Spinal cord (tissue), 10 donors: ENCODE measurements at places on chromosomes 16 and 17. TPM values are rescaled to one million over a fixed set of nuclear protein-coding genes. Genes with fewer than 3 reads are reported as not detected.
A peak's percentile ranks its signal among the peaks of the same experiment; 100 is the strongest.

DNA sequence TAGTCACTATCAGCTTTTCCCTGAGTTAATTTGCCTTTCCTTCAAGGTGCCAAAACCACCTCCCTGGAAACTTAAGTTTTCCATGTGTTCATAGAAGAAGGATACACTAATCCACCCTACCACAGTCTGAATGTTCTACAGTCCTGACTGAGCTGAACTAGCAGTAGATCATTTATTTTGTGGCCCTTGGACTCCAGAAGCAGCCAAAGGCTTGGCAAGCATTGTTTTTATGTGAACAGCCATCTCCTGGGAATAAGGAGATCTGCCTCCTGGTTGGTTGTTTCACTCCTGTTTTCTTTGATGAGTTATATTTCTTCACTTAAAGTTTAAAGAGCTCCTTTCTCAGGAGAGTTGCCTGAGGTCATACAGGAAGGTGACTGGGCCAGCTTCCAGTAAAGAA lies 634.6 kb upstream of the SOX9 start:
- no peak for DNase-seq

GRCh38 chr16:89561884-89562599 lies 1.6 kb downstream of the RPL13 start:
- DNase-seq: no peak

DNA sequence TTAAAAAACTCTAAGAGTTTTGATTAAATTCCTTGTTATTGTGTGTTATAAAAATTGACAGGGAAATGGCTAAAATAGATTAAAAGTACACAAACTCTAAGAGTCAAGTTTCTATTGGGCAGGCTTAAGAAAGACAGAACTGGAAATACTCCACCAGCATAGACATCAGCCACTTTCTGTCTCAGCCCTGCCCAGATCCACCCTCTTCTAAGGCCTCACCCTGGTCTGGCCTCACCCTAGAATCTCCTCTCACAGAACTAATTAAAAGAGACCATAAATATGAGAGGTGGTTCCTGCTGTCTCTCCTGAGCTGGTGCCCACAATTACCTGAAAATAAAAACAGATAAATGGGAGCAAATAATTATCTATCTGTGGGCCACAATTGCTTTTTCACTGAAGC lies 1951.0 kb downstream of the TP53TG3F start:
- no peak for DNase-seq

GRN gene
- polyA plus RNA-seq: 119 TPM

- DNase-seq: no peak
These were observed 76.5 kb downstream of the GPRC5B start for GRCh38 chr16:19808061-19808641.

- DNase-seq: no peak
These were observed 10.6 kb downstream of the SLC46A1 start for GRCh38 chr17:28395426-28395825.

TRPV3 gene
- polyA plus RNA-seq: 4.7 TPM

IRX5 gene
- 6.5 TPM for polyA plus RNA-seq

BRICD5 gene
- 21.7 TPM for polyA plus RNA-seq

GRCh38 chr17:1727876-1728630 lies 3.5 kb downstream of the WDR81 start:
- DNase-seq: no peak

DNA sequence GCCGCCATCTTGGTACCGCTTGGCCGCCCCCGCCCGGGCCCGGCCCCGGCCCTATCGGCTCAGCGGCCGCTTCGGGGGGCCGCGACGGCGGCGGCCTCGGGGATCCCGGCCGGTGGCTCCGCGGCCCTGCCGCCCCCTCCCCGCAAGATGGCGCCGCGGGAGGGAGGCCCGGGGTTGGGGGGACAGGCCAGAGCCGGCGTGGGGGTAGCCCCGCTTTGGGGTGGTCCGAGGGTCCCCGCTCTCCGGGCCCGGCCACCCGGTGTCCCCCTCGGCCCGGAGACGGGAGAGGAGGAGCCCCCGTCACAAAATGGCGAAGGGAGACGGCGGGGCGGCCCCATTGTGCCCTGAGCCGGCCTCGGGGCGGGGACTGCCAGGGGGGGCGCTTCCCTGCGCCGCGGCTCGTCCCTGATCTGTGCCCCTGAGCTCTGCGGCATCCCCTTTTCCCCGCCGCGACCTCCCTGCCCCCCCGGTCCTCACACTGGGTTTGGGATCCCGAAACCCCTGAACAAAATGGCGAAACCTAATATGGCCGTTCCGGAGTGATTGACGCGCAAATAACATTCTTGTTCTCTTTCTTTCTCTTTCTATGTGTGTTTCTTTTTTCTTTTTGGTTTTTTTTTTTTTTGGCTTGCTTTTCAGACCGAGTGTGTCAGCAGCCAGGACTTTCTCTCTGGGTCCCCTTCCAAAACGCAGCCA lies 986 bp downstream of the HAPSTR1 start:
- peak; percentile 69 for DNase-seq

CETP gene
- polyA plus RNA-seq: 3.3 TPM

DNA sequence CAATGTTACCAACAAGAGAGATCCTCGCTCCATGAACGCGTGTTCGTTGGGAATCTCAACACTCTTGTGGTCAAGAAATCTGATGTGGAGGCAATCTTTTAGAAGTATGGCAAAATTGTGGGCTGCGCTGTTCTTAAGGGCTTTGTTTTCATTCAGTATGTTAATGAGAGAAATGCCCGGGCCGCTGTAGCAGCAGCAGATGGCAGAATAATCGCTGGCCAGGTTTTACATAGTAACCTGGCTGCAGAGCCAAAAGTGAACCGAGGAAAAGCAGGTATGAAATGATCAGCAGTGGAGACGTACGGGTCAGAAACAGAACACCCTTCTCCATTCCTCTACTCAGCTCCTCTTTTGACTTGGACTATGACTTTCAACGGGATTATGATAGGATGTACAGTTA lies 13.3 kb downstream of the SOCS1 start:
- no peak for DNase-seq

DNA sequence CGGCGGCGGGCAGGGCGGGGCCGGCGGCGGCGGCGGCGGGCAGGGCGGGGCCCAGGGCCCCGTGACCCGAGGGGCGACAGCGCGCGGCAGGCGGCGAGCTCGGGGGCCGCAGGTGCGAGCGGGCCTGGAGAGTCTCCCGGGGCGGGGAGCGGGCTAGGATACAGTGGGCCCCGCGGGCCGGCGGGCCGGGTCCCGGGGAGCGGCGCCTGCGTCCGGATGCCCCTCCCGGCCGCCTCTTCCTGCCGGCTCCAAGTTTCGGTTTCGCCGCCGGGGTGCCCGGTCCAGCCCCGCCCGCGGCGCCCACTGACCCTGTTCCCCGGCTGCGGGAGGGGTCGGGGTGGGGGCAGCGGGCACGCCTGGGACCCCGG lies at the start of gene RNF213:
Gene RNF213 (plus strand): TSS at position 62 of the 368 bp plus-strand sequence. CDS start 2,830 bp downstream, outside the sequence.
- no peak for DNase-seq

SLC5A10 gene
- 0.51 TPM for polyA plus RNA-seq

DNA sequence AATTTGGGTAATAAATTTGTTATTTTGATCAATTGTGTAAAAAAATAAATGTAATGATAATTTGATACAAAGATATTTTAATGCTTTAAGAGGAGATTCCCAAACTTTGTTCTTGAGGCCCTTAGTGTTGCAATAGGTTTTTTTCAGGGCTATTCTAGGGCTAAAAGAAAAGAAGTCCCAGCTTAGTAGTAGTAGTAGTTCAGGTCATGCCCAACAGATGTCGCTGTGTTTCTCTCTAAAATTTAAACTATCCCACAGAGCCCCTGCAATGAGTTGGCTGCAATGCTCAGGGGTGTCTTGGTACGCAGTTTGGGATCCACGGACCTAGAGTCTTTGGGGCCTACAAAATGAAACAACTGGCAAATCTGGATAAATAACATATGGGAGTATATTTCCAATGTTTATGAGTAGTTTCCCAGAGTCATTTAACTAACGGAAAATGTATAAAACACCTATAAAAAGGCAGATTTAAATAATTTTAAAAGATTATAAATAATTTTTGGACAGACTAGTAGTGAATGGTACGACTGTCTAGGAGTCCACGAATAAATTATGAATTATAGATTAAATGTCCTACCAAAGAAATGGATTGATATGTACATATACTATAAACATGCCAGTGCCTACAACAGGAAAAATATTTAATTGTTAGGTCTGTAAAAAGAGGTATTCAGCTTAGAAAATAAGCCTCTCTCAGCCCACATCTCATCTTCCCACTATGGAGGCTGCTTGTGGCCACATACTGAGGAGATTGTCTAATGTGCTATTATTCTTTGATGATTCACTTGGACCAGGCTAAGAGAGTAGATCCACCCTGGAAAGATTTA lies 228.5 kb upstream of the PMFBP1 start:
- peak; percentile 59 for DNase-seq

DNA sequence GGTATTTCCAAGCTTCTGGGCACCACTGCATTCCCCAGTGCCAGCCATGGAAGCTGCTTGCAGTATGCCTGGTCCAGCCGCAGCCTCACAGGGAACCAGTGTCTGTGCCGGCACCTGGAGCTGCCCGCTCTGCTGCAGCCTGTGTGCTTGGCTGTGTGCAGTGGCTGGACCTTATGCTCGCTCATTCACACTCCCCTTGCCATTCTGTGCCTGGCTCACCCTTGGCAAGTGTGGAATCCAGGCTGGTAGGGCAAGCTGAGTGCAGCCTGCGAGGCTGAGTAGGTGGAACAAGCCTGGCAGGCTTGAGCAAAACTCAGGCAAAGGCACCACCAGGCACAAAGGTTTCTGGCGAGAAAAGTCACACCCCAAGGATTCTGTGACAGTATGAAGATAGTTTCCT lies 144.0 kb downstream of the MYO1D start:
- no peak for DNase-seq

DNA sequence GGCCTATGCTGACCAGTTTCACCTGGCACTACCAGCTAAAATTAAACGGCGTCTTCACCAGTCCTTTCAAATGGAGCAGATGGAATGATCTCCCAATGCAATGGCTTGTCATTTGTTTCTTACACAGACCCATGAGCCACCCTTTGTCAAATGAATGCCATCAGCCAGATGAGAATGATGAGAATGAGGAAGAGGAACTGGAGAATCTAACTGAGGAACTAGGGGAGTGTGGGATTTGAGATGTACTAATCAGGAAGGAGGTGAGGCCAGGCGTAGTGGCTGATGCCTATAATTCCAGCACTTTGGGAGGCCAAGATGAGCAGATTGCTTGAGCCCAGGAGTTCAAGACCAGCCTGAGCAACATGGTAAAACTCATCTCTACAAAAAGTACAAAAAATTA lies 116.4 kb downstream of the HS3ST3A1 start:
- no peak for DNase-seq

DNA sequence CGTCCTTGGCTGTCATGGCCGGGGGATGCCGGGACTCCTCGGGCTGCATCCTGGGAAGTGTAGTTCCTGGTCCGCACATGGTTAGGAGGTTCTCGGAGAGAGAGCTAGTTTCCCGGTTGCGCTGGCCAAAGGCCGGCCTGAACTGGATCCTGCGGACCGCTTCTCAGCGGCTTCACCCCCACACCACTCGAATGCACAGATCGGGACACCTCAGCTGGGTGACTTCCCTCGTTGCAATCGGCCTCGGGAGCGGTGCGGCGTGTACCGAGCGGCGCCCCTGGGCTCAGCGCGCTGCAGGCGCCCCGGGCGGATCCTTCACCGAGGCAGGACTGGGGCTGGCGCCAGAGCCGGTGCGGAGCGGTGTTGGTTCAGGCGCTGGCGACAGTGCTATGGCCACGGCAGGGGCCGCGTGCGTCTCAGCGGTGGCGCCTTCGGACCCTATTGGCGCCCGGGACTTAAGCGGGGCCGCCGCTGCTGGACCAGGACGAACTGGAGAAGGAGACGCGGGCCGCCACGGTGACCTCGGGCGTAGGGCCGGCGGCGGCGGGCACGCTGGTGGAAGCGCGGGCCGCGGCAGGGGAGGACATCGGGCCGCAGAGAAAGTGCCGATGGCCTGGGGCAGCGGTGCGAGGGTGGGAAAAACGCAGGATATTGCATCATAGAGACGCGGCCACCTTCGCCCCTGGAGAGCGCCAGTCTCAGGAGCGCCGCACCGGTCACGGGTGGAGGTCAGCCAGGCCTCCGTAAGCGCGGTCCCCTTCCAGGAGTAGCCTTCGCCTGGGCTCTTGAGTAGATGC lies 11.4 kb downstream of the ZNF629 start:
- peak; percentile 75 for DNase-seq

GRCh38 chr16:26031286-26031685 lies 339.5 kb downstream of the HS3ST4 start:
- DNase-seq: no peak

GRCh38 chr17:7632492-7632894 lies 2.6 kb downstream of the SHBG start:
- DNase-seq: no peak

INCA1 gene
- polyA plus RNA-seq: 7.1 TPM

BICDL2 gene
- polyA plus RNA-seq: 0.38 TPM

- DNase-seq: peak; percentile 81
These were observed 2.1 kb downstream of the CFAP20 start for GRCh38 chr16:58127033-58127556.
